NCI-H1694 (cell line): ENCODE measurements at places on chromosomes 5 and 9.

DNA sequence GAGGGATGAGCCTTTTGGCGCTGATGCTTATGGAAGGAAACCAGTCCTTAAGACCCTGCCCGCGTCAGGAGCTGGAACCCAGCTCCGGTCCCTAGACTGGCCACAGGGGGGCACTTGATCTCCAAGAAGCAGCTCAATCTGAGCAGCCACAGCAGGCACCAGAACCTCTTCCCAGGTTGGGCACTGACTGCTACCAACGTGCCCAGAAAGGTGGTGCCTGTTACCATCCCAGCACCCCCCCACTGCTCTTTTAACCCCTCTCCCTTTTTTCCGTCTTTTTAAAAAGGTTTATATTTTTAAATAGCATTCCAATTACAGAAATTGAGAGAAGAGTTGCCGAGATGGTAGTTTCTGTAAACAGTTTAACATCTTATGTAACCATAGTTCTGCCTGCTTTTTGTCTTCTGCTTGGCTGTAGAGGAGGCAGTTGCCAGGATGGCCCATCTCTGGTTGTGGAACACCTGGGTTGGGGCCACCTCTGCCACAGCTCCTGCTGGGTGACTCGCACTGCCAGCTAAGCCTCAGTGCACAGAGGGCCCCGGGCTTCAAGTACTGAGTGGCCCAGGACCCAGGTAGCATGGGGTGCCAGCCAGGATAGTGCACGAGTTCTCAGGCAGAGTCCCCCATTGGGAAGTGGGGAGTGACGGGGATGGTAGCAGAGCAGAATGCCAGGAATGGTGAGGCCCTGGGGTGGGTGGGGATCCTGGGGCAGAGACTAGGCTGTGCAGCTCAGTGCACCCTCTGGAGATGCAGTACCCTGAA is 62.8 kb downstream of the PFDN1 start:
- DNase-seq, result no peak

DNA sequence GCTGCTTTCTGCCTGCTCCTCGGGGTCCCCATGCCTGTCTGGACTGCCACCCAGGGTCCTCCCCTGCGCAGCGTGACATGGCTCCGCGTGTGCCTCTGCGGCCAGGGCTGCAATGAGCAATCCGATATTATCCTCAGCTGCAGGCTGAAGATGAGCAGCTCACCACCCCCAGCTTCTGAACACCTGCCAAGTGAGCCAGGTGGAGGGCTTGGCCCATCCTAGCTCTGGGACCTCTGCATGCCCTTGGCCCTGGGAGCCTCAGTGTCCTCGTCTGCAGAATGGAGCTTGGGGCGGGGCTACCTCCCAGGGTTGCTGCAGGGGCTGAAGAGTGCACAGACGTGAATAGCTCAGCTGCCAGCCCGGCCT is 4.1 kb upstream of the MYMK start:
- DNase-seq, result no peak

GRCh38 chr5:155729684-155730059 is 597.3 kb upstream of the SGCD start:
- peak; percentile 13 for DNase-seq

- no peak for DNase-seq
These were observed 211.9 kb downstream of the MEF2C start for GRCh38 chr5:88671106-88671504.

DNA sequence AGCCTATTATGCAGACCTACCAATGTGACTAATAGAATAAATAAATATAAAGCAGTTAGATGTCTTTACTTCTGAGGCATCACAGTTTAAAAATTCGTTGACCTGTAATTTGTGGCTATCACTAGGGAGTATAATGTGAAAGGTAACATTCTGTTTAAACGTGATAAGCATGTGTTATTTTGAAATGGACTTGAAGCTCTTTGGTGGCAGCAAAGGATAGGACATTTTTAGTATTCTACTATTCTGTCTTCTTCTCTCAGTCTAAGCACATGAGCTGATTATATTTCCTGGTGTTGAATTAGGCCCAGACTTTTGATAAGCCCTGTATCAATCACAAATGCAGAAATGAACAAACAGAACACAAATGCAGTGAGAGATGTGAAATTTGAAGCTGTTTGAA is 974.0 kb upstream of the CDH10 start:
- no peak for DNase-seq

- no peak for DNase-seq
These were observed 342.4 kb downstream of the KIAA0825 start for GRCh38 chr5:94276048-94276447.

- no peak for DNase-seq
These were observed 264.1 kb downstream of the GLIS3 start for GRCh38 chr9:4035777-4036176.

DNA sequence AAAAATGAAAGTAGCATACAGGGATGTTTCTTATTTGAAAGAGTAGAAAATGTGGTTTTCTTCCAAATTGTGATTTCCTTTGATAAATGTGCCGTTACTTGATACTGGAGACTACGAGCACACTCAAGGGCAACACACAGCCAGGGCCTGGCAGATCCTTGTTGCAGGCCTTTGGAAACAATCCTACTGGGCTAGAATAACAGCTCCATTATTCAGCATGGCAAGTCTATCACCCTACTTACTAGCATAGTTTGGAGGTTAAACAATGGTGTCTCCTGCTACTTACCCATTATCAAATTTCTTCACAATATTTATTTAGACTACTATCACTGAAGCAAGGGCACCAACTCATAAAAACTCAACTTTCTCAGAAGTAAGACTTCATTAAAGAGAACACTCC is 140.8 kb upstream of the ZNF608 start:
- no peak for DNase-seq

DNA sequence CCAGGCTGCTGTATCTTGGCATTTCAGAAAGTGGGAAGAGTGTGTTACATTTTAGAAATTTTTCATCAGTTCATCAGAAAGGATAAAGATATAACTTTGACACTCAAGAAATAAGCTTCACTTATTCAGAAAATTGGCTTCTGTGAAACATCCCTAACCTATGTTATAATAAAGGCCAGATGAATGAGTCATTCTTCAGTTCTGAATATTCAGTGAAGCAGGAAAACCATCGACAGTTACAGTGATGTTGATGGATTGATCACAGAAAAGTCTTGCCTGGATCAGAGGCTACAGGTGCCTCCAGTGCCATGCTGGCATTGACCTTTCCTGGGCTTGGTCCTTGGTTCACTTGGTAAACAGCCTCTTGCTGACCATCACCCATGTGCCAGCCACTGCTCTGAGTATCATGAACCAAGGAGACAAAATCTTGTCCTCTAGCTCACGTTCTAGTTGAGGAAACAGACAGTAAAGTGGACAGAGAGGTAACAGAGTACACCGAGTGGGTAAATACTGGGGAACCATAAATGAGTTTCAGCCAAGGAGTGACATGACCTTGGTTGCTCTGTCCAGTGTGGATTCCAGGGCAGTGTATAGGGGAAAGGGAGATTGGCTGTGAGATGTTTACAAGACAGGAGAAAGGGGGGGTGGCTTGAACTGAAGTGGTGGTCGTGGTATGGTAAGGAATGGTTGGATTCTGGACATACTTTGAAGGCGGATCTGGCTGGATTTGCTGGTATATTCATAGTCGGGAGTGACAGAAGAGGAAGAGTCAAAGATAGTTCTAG is 98.6 kb downstream of the AMBP start:
- DNase-seq, result no peak

DNA sequence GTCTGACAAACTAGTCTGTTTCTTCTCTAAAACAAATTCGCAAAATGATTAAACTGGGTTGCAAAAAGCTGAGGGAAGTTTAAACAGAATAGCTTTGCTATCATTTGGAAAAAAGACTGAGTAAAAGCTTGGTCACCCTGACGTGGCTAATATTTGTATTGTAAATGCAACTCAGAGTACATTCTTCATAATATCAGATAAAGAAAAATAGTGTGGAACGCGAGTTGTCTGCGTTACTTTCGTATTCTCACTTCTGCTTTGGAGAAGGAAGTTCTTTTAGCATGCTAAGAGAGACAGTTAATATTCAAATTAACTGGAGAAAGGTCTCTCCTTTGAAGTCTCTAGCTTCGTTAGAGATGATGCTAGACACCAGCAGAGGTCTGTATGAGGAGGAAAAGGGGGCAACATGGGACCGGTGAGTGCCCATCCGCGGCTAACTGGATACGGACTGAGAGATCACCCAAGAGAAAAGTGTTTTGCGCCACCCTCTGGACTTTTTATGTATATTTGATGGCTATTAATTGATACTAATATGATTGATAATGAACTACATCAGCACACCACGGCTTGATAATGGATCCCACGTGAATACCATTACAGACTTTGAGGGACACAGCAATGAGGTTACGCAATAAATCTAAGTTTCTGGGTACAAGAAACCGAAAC is 2.9 kb upstream of the CNTRL start:
- no peak for DNase-seq

- no peak for DNase-seq
These were observed 108.0 kb upstream of the RAD23B start for GRCh38 chr9:107175041-107175440.

DNA sequence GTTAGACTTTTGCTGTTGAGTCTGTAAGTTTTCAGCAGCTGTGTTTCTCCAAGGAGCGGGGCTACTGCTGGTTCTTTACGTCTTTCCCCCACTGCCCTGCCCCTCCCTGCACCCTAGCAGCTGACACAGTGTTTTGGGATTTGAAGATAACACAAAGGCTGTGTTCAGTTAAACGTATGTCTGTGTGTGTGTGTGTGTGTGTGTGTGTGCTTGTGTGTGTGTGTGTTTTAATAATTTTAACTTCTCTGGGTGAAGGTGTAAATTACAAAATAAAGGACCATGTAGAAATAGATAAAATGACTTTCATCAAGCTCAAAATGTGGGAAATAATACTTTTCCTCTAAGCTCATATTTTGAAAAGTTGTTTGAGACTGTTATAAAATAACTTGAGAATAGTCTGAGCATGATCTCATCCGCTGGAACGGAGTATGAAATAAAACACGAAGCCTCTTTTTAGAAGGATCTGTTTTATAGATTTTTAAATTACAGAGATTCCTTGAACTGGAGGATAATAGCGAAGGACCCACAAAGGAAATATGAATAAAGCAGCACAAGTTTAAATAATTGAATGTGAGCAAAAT is 10.9 kb downstream of the ABL1 start:
- no peak for DNase-seq

DNA sequence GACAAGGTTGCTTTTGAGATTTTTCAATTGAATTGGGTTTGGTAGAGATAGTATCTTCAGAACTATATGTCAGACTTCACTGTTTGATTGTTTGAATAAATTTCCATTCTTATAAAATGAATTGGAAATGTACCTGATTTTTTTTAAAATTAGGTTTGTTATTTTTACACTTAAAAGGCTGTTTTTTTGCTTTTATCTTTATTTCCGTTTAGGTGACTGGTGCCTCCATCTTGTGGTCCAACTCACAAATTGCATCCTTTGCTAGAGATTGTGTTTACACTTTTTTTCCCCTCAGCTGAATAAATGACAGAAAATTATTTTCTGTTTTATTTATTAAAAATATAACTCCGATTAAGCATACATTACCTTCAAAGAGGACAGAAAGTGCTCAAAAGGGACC is 15.6 kb downstream of the NDUFAF2 start:
- DNase-seq, result no peak

DNA sequence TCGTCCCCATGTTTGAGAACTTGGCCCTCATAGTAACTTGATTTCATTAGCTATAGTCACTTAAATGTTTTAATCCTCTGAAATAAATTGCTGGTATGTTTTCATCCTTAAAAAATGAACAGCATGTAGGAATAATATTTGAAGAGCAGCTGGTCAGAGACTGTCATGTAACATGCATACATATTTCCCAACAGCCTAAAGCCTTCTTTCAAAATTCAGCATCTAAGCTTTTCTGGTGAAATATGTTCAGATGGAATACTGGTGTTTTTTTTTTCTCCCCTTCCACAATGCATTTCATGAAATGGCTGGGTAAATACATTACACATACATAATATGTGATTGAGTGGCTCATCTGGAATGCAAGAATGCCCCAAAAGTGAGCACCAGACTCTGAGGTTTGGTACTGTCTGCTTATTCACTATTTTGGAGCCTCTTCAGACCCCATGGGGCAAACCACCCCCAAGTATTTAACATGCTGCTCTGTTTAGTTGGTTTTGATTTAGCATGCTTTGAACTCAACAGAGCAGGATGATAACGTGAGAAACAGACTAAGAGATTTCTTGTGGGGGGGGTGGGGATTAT is 94.0 kb downstream of the SMARCA2 start:
- no peak for DNase-seq

- DNase-seq, result no peak
These were observed 1.7 kb downstream of the CNOT8 start for GRCh38 chr5:154860123-154860522.

GRCh38 chr9:72955126-72955455 is 2.2 kb upstream of the ALDH1A1 start:
- no peak for DNase-seq

- no peak for DNase-seq
These were observed 108.9 kb upstream of the CHD1 start for GRCh38 chr5:99037668-99038067.

- no peak for DNase-seq
These were observed 213.8 kb downstream of the ARHGAP26 start for GRCh38 chr5:142984011-142984410.

DNA sequence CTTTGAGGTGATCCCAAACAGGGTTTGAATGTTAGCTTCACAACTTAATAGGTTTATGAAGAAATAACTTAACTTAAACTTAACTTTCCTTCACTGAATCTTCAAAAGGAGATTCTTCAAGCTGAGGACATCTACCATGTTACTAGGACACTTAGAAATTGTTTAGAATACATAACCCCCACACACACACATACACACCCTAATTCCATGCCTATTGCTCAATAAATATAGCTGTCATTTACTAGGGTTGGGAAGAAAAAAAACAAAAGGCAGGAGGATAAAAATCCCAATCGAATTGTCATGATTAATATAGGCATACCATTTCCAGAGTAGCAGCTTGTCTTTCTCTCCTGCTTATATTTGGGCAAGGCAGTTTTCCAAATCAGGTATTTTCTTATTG is 68.3 kb downstream of the ALDH1A1 start:
- DNase-seq, result no peak

- DNase-seq, result no peak
These were observed 713.4 kb upstream of the PTPRD start for GRCh38 chr9:11326231-11326630.

DNA sequence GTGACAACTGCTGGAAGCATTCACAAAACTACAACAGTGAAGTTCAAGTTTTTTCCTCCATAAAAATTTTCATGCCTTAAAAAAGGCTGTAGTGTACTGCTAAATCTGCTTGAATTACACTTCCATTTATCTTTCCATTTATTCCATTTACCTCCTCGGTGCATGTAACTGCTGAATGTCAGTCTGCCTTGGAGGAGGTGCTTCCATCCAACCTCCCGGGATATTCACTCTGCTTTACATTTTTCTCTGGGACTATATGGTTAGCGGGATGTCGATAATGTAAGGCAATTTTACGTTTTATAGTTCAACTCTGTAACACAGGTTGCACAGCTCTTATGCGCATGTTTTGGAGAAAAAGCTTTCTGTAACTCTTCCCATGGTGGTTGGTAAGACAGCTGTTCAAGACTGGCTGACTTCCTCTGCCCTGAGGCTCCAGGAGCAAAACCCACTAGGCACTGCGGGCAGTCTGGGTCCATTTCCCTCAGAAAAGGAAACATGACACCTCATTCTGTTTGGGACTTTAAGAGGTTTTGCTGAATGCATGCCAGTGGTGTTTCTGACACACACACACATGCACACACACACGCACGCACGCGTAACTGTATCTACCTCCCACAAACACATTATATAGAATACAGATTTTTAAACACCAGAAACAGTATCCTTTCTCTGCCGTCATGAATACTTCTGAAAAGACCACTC is 66.1 kb downstream of the SPTLC1 start:
- no peak for DNase-seq
